ENCODE measurements at places on chromosomes 3 and 15. TPM values are rescaled to one million over a fixed set of nuclear protein-coding genes. Genes with fewer than 3 reads are reported as not detected.

DNA sequence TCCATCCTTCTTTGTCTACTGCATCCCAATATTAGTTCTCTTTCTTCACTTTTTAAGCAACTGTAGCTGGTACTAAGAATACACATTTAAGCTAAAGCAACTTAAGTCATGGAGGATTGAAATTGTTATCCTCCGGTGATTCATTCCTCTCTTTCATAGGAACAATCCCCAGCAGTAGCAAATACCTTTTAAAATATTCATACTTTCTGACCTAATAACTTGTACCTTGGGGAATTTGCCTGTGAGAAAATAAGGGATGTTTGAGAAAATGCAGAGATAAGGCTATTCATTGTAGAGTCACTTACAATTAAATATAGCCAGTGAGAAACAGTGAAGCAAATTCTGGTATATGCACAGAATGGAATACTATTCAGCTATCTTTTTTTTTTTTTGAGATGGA lies 66.0 kb downstream of the VPS13C start:
- no peak for DNase-seq

GRCh38 chr15:91478717-91479191 lies 374.8 kb upstream of the SLCO3A1 start:
- no peak for DNase-seq

DNA sequence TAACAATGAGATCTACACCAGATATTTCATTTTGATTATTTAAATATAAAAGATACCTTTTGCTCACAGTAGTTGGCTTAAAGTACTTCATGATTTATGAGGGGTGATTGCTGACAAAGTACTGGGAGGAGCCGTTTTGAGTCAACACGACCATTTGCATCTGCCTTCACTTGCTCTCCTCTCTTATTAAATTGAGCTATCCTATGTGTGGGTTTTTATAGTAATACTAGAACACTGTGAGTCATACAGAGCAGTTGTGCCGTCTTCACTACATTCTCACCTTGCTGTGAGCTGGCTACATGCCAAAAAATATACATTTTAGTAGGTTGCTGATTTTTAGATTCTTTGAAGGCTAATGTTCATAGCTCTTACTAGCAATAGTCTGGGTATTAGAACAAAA lies 161.2 kb downstream of the ALCAM start:
- no peak for DNase-seq

ISG20 gene
- total RNA-seq, result 190 TPM

DNA sequence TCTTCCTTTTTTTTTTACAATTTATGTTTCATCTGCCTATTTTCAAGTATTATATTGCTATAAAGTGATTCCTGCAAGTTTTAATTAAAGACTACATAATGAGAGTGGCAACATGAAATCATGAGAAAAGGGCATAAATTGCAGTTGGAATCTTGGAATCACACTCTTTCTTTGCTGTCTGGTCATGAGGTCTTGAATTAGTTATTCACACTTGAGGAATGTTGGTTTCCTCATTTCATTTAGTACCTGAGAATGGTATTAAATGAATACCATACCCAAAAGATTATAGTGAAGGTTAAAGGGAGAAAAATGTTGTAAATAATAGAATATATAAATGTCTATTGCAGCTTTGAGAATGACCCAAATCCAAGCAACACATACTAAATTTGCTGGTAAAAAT lies 25.8 kb upstream of the CNTN3 start:
- no peak for DNase-seq

AGBL1 gene
- total RNA-seq, result not detected

DNA sequence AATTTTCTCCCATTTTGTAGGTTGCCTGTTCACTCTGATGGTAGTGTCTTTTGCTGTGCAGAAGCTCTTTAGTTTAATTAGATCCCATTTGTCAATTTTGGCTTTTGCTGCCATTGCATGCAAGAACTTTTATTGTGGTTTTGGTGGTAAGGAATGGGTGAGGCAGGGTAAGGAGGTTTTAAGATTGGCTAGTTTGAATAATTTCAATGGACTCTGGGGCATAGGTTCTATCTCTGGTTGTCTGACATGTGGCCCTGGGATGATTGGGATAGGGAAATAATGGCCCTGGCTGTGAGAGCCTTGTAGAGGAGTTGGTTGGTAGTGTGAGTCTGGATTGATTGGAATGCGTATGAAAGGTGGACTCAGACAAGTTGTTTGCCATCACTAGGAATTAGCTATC lies 38.0 kb downstream of the SEC22A start:
- no peak for DNase-seq

DNA sequence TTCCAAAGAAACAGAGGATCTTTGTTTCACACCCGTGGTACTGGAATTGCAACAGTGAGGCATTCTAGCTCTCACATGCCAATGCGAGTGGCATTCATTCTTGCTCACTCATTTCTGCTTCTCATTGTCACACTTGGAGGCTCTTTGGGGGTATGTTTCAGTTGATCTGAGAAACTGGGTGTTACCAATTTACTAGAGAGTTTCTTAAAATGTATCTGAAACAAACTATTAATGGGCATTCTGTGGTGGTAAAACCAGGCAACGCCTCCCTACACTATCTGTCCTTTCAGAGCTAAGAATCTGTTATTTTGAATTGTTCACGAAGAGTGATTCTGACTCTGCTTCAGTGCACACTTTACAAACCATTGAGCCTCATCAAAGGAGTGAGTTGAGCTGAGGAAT lies 140.6 kb upstream of the BHLHE40 start:
- DNase-seq, result no peak

GRCh38 chr3:32934150-32934742 lies 17.2 kb upstream of the CCR4 start:
- DNase-seq, result peak; percentile 44

DNA sequence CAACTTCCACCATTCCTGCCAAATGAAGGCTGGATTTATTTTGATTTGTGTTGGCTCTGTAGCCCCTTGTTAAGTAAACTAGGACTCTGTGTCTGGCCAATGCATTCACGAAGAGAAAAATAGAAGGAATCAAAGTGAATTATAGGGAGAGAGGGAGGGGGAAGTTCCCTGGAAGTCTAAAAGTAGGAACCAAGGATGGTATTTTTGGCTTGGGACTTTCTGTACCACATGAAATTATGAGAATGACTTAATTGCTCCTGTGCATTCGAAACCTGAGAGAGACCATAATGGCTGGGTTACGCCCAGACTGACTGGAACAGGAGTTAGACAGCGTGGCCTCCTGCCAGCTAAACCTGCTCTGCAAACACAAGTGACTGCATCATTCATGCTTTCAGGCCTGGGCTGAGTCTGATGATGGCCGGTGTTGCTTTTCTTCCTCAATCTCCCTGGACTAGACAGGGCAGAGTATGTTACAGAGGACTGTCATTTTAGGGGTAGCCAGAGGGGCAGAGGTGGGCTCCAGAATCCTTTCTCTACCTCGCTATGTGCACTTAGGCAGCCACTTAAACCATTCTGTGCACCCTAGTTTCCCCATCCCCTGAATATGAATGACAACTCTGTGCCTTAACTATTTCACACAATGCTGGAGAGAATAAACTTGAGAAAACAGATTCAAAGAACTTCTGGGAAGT lies 58.9 kb downstream of the MYO1E start:
- DNase-seq, result no peak

DNA sequence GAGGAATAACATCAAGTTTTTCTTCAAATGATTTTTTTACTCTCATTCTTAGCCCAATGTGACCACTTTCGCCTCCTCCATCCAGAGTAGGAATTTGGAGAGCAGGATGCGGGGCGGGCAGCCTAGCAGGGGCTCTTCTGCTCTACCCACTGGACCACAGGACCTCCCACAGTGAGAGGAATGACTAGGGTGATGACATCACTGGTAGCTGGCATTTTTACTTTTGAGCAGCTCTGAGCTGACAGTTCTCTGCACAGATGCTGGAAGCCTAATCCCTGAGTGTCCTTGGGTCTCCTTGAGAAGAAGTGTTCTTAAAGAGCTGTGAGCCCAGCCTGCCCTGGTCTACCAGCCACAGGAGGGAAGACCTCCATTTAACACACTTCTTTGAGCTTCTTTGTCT lies 1.4 kb upstream of the HCN4 start:
- no peak for DNase-seq

GRCh38 chr3:100008081-100008698 lies 106.1 kb downstream of the FILIP1L start:
- DNase-seq, result no peak

- no peak for DNase-seq
Measured at GRCh38 chr15:39472621-39473297, 108.1 kb upstream of the THBS1 start.

GRCh38 chr3:129398803-129399144 lies 29.7 kb downstream of the EFCAB12 start:
- peak; percentile 43 for DNase-seq

DNA sequence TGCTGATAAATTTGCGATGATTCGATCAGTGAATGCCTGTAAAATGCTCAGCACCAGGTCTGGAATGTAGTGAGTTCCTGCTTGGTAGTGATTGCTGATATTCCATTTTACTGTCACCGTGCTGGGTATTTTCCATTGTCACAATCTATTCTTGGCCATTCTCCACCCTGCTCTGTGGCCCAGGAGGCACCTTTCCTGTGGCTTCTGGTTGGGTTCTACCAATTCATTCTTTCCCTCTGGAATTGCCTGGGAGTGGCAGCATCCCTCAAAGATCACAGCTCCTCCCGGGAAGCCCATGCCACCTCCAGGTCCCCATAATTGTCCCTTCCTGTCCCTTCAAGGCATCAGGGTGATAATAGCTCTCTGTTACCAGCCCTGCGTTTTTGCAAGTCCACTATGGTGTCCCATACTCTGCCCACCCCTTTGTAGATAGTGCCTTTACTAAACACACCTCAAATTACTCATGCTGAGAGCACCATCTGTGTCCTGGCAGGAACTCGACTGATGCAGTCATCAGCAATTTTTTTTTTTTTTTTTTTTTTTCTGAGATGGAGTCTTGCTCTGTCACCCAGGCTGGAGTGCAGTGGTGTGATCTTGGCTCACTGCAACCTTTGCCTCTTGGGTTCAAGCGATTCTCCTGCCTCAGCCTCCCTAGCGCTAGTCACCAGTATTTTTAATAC lies 177.8 kb upstream of the PROK2 start:
- DNase-seq, result no peak

DPPA2 gene
- total RNA-seq, result not detected

DNA sequence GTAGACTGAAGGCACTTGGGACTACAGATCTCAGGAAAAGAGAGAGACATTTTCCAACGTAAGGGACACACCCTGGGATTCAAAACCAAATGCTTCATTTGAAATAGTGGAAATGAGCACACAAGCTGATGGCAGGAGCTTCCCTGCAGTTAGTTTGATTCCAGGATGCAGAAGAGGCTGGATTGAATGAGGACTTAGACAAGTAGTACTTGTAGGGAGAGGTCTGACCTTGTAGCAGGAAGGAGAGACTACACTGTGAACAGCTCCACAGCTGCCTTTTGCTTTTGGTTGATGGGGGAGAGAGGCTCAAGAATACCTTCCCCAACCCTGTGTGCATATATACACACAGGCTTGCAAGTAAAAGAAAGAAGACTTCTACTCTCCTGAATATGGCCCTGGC lies 51.5 kb downstream of the PDE8A start:
- DNase-seq, result no peak

DNA sequence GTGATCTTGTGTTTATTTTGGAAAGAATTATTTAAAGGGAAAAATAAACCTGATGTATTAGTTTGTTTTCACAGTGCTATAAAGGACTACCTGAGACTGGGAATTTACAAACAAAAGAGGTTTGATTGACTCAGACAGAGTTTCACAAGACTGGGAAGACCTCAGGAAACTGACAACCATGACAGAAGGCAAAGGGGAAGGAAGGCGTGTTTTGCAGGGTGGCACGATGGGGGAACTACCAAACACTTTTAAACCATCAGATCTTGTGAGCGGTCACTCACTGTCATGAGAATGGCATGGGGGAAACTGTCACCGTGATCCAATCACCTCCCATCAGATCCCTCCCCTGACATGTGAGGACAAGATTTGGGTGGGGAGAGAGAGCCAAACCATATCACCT lies 87.0 kb downstream of the TP63 start:
- no peak for DNase-seq

- peak; percentile 75 for DNase-seq
Measured at GRCh38 chr3:177441813-177442646, 244.7 kb upstream of the TBL1XR1 start.

DNA sequence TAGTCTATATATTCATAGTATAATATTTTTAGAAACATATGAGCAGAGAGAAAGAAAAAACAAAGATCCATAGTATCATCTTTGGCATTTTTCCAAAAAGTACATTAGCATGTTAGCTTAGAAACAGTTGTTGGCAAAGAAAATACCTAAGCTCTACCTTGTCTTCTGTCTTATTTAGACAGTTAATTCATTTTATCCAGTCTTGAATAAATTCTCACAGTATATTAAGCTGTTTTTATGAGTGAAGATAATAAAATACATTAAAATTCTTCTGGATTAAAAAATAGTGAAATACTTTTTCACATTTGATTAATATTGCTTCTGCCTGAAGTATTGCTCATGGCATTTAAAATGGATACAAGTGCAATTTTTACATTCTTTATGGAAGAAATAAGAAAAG lies 145.2 kb downstream of the ZIC1 start:
- no peak for DNase-seq

GRCh38 chr3:127753898-127754410 lies 68.4 kb downstream of the MGLL start:
- peak; percentile 34 for DNase-seq

DNA sequence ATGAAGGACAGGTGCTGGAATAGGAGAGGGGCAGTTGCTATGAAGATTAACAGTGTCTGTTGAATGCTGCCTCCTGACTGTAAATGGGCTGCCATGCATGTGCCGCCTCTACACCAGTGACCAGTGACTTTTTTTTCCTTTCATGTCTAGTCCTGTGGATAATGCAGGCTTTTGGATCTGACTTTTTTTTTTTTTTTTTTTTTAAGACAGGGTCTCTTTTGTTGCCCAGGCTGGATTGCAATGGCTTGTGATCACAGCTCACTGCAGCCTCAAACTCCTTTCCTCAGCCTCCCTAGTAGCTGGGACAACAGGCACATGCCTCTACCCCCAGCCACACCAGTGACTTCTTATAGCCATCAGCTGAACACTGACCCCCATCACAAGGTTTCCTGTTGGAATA lies 41.2 kb upstream of the AGBL1 start:
- no peak for DNase-seq

CCDC80 gene
- not detected for total RNA-seq

MYO5C gene
- 4.5 TPM for total RNA-seq

DNA sequence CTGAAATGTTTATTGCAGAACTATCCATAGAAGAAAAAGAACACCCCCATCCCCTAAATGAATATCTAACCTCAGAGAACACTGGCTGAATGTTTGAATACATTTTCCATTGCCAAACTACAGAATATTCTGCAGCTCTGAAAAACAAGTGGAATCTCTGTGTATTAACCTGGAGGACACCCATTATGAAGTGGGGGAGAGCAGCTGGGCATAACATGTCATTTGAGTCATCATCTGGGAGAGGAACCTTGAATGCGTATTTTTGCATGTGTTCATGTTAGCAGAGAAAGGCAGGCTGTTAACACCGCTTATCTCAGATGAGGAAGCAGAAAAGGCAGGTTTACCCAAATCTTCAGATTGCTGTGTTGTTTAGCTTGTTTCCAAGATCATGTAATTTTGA lies 31.5 kb downstream of the ESYT3 start:
- no peak for DNase-seq

CFAP91 gene
- total RNA-seq, result 6.4 TPM

GPR27 gene
- not detected for total RNA-seq

GRCh38 chr3:9678493-9678892 lies 25.1 kb upstream of the CPNE9 start:
- no peak for DNase-seq

GRCh38 chr3:183815951-183816475 lies 9.4 kb downstream of the MAP6D1 start:
- DNase-seq, result no peak

CRYGS gene
- total RNA-seq, result 10.3 TPM

SAMD7 gene
- total RNA-seq, result 0.12 TPM

- no peak for DNase-seq
Measured at GRCh38 chr3:177210744-177211502, 13.6 kb upstream of the TBL1XR1 start.

ZNF860 gene
- total RNA-seq, result 41.4 TPM
